NCI-H510A treated with DMSO at 0.1 percent for 48 hours (cell line): ENCODE measurements at places on chromosomes 11 and 22.
A peak's percentile ranks its signal among the peaks of the same experiment; 100 is the strongest.

GRCh38 chr11:102118937-102119336 is 8.7 kb downstream of the YAP1 start:
- DNase-seq: peak; percentile 12

DNA sequence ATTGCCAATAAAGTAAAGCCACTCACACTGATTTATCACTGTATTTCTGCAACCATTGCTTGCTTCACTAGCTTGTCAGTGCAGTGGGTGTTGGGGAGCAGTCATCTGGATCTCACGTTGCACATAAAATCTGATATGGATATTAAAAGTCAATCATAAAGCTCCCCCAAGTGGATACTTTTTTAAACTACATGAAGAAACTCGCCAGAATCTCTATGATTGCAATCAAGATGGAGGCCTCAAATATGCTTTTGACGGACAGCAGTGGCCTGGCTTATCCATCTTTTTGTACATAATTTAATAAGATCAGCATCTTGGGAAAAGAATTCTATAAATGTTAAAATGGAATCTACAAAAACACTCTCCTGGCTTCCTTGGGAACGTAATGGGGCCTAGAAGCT is 137.7 kb downstream of the WT1 start:
- no peak for DNase-seq

DNA sequence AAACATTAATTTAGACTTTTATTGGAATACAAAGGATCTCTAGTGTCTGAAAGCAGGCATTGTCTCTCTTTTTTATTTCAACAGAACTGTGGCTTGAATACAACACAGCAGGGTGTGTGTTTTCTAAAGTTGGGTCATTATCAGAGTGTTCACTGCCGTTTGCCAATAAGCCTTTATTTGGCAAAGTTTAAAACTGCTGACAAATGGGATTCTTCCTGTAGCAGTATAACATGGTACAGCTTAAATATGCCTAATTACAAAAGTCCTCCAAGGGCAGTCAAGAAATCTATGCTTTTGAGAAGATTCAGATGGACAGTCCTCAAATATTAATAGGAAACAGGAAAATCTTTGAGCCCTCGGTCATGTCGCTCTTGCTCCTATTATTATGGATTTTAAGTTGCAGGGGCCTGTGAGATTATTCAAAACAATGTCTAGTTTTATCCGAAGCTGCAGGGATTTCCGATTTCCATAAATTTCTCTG is 199.9 kb downstream of the MAML2 start:
- no peak for DNase-seq

GRCh38 chr22:22955276-22955798 is 67.7 kb downstream of the IGLL5 start:
- no peak for DNase-seq

- DNase-seq: no peak
Measured at GRCh38 chr11:96012086-96012824, 88.3 kb upstream of the MTMR2 start.

DNA sequence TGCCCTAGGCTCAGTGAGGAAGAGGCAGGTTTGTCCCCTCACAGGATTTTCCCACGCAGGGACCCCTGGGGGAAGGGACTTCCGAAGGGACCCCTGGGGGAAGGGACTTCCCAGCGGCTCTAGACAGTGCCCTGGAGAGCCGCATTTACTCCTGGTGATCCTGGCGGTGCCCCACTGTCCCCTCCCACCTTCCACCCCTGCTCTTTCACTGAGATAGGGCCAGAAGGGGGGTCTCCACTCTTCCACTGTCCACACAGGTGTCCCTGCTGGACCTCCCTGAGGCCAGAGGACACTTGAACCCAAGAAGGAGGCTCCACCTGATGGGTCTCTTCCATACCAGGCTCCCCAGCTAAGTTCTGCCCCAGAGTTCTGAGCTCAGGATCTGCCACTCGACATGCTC is 1333.9 kb downstream of the BRD1 start:
- DNase-seq: no peak

GRCh38 chr22:35258191-35258988 is 1.1 kb downstream of the HMGXB4 start:
- no peak for DNase-seq

DNA sequence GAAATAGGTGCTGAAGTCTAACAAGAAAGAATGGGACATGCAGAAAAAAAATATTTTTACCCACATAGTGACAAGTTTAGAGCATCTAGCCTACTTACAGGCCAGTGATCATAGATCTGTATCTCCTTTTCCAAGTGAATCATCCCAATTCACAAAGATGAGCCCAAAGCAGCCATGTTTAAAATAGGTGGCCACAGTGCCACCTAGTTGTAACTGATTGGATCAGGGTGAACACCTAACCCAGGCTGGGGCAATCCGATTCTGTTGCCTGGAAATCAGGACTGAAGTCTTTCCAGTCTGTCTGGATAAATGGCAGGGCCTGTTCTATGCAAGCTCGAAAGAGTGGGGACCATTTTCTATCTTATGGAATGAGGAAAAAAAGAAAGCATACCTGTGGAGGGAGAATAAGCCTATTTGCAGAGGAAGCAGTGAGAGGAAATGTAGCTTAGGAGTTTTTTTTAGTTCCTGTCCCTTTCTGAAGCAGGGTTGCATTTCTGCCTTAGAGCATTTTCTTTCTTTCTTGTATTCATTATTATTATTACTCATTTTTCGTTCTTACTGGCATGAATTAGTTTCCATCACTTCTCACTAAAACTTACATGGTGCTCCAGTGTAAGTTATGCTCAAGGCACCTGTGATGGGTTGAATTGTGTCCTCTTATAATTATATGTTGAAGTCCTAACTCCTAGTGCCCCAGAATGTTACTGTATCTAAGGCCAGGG is 113.2 kb upstream of the RAG2 start:
- no peak for DNase-seq

- no peak for DNase-seq
Measured at GRCh38 chr11:33134276-33134675, 27.0 kb downstream of the CSTF3 start.

DNA sequence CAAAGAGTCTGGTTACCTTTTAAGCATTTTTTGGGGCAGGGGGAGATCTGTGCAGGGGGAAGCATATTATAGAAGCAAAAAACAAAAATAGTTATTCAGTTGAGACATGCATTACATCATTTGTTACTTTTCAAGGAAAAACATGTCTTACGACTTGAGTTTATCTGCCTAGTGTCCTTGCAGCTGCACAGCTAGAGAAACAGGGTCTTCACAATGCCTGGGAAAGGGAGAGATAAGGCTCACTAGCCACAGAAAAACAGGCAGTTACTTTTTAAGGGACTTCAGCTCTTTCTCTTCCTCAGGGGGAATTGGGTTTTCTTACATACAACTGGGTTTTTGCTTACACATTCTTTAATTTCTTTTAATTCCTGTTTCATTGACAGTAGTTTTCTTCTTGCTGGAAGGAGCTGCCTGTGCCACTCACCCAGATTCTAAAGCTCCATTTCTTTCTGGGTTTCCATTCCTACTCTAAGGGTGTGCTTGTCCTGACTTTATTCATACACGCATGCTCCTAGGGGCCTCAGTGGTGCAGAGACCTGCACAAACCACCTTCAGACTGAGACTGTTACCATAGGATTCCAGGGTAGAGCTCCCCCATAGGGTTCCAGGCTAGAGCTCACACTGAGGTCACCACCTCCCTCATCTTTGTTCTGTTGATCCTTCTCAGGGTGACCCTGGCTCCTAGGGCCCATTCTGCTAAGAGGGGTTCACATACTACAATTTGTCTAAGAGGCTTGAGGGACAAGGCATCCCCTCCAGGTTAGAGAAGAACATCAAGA is 14.7 kb upstream of the UBQLNL start:
- no peak for DNase-seq
